ENCODE measurements at places on chromosomes 6 and 20.

GRCh38 chr20:13665709-13666395, 27.1 kb upstream of the TASP1 start:
- no peak for DNase-seq

DNA sequence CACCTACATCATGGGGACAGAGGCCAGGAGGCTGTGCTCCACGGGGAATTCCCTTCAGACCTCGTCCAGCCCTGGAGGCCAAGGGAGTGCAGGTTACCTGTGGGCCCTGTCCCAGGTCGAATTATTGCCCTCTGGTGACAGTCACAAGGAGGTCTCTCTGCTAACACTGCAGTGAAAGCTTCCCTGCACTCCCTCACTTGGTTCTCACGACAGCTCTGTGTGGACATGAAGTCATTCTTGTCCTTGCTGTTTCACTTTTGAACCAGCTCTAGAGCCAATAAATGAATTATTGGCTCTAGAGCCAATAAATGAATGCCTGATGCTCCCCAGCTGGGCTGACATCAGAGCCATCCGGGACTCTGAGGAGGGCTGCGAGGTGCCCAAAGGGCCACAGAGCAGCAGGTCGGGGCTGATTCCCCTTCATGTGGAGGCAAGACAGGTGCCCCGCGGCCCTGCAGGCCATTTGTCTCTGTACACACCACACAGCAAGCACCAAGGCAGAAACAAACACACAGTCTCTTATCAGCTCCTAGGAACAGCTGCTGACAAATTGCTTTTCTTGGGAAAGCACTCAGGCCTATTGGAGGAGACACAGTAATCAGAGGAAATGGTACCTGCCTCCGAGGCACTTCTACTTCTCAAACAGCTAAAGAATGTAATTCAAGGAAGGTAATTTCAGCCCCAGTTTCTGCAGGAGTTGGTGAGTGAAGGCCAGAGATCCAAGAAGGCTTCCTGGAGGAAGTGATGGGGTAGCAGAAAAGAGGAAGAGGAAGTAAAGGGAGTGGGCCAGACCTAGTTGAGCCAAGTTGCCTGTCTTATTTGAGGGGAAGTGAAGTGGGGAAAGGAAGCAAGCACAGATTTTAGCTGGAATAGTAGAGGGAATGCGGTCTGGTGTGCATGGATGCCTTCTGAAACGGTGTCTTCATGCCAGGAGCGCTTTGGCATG, 27.5 kb upstream of the TBXT start:
- no peak for DNase-seq

DNA sequence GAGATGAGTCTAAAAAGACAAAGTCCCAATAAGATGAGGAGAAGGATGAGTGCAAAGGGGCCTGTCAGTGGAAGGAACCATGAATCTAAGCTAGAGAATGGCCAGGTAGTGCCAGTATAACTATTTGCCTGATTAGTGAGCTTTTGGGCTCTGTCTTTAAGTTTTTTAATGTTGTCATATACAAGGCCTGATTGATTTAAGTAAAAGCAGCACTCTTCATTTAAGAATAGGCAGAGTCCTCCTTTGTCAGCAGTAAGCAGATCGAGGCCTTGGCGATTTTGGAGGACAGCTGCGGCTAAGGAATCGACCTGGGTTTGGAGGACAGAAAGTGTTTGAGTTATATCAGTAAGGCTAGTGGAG, 753.4 kb upstream of the ADGRB3 start:
- no peak for DNase-seq

DNA sequence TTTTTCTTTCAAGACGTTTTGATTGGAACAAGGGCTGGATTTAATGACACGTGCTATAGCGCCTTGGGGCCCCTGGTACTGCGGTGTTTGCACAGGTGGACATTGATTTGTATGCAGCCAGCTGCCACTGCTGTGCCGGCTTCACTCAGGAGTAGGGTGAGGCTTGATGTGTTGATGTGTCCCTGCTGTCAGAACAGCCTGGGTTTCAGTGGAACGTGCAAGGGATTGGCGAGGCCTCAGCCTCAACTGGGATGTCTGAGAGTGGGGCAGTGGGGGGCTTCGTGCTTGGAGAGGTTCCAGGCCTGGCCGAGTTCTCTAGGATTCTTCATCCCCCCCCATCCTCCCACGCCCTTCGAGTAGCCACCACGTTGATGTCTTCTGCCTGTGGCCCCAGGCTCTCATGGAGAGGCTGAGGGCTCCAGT, 23.0 kb downstream of the PYGB start:
- DNase-seq, result no peak

All from stimulated activated CD8-positive, alpha-beta memory T cell treated with anti-CD3 and anti-CD28 coated beads, Interleukin-2, amount 100 ng/mL, for 48 hours (primary cell).